GM23248 (cell line): ENCODE measurements at places on chromosomes 6 and 20. TPM values are rescaled to one million over a fixed set of nuclear protein-coding genes. Genes with fewer than 3 reads are reported as not detected.

- H3K36me3 ChIP-seq, result no peaks in the 10 kb centered on the region
- DNase-seq, result no peak
- no peaks in the 10 kb centered on the region for H3K27me3 ChIP-seq
- no peaks in the 10 kb centered on the region for H3K4me1 ChIP-seq
Measured at GRCh38 chr20:37938181-37938750, 35.3 kb downstream of the VSTM2L start.

Gene RIPOR2
- 2.7 and 3.2 TPM in 2 replicates for total RNA-seq

Gene CGAS
- total RNA-seq, result 4.8 and 6.3 TPM in 2 replicates

- peaks cover 5% of the 10 kb centered on the region; the same call in 1 of the 2 replicates for H3K4me1 ChIP-seq
- peak; percentile 78 for DNase-seq
- H3K4me3 ChIP-seq, result no peak overlapping the region
- peak overlapping the region; percentile 41; the same call in 1 of the 2 replicates for H3K27ac ChIP-seq
- no peaks in the 10 kb centered on the region for H3K27me3 ChIP-seq
Measured at GRCh38 chr6:24078200-24078599, 47.8 kb upstream of the NRSN1 start.

DNA sequence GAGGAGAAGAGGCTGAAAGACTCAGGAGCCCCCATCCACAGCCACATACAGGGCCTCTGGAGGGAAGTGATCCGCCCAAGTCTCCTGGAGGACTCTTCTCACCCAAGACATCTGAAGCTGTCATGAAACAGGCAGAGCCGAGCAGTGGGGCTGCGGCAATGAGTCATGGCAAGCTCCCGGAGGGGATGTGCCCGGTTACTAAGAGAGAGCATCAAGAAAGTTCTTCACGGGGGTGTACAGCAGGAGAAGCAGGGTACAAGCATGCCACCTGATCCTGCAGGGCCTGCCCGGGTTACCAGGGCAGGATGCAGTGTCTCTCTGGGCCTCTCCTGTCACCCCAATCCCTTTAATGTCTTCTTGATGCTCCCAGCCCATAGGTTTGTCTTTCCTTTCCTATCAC, 21.1 kb downstream of the TRIM26 start:
- no peaks in the 10 kb centered on the region for H3K27me3 ChIP-seq
- no peak overlapping the region for H3K4me3 ChIP-seq
- DNase-seq, result no peak
- H3K36me3 ChIP-seq, result peaks cover 5% of the 10 kb centered on the region; the same call in 1 of the 2 replicates
- H3K27ac ChIP-seq, result no peak overlapping the region
- no peaks in the 10 kb centered on the region for H3K4me1 ChIP-seq
